ENCODE measurements at places on chromosomes 11 and 22.
A peak's percentile ranks its signal among the peaks of the same experiment; 100 is the strongest.

- no peak for DNase-seq
These were observed 81.3 kb upstream of the CADM1 start for GRCh38 chr11:115585361-115586024.

- DNase-seq, result no peak
These were observed 932.3 kb downstream of the BRD1 start for GRCh38 chr22:48895336-48895735.

DNA sequence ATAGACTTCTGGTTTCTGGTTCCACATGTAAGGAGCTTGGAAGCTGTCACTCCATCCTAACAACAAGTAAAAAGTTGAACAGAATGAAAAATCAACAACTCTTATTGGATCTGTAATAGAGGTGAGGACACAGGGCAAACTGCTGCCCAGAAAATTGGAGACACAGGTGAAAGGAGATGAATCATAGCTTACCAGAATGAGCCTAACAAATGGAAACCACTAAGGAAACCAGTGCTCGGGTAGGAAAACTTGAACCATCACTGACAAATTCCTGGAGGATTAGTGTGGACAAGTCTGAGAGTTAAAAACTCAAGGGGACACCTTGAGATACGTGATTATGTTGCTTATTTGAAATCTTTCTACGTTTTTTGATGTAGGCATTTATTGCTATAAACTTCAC, 52.1 kb downstream of the GDPD4 start:
- DNase-seq, result peak; percentile 83

DNA sequence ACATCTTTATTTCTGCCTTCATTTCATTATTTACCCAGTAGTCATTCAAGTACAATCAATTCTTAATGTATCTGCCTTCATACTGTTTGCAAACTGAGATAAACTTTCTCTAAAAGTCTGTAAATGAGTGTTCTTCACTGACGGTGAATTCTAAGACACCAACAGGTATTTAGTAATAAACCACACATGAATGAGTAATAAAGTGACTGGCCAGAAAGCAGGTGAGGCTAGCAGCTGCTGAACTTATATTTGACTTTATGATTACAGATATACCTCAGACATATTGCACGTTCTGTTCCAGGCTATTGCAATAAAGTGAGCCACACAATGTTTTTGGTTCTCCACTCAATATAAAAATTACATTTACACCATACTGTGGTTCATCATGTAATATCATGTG, 1894.0 kb upstream of the RAG2 start:
- DNase-seq, result peak; percentile 51

GRCh38 chr11:8013833-8014232, 26.7 kb downstream of the EIF3F start:
- DNase-seq, result no peak

DNA sequence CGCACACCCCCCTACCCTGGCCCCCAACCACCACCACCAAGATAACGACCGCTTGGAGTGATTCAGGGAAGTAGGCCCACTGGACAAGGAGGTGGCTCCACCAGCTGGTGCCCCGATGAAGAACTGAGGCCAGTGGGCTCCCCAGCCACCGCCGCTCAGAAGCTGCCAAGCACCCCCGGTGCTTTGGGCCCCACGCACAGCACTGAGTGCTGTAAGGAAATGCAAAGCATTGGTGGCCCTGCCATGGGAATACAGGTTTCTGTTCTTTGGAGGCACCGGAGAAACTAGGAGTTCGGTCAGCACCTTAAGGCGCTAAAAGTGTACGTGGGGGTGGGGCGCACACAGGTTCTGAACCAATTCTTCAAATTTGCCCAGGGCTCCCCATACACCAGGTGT, 664 bp upstream of the PRSS23 start:
- no peak for DNase-seq
